ENCODE measurements at places on chromosomes 5 and 9.

GRCh38 chr5:9108162-9108561 is 437.7 kb downstream of the SEMA5A start:
- no peak for DNase-seq

DNA sequence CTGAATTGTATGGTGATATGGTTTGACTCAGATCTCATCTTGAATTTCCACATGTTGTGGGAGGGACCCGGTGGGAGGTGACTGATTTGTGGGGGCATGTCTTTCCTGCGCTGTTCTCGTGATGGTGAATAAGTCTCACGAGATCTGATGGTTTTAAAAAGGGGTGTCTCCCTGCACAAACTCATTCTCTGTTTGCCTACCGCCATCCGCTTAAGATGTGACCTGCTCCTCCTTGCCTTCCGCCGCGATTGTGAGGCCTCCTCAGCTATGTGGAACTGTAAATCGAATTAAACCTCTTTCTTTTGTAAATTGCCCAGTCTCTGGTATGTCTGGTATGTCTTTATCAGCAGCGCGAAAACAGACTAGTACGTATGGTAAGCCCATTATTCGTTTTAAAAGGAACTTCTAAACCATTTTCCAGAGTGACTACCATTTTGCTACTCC is 48.7 kb downstream of the SLC36A1 start:
- no peak for DNase-seq

DNA sequence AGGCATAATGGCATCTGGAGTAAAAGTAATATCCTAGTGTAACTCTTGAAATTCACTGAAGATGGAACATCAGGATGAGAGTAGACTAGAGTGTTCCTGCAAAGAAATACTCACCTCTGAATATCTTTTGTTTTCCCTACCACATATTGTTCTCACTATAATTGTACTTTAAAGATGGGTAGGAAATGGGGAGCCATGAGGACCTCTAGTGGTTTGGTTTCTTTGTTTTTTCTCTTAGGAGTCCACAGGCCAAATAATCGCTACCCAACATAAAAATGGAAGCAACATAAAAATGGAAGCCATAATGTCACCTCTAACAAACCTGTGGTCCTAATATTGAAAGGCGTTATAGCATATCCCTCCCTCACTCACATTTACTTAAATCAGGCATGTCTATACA is 2375.8 kb downstream of the MAT2B start:
- no peak for DNase-seq

GRCh38 chr9:72926506-72926905 is 26.3 kb downstream of the ALDH1A1 start:
- no peak for DNase-seq
